MCF 10A (cell line): ENCODE measurements at places on chromosomes 6 and 20. TPM values are rescaled to one million over a fixed set of nuclear protein-coding genes. Genes with fewer than 3 reads are reported as not detected.

GRCh38 chr6:166004471-166004870 is 163.2 kb downstream of the TBXT start:
- no peaks in the 10 kb centered on the region for H3K27me3 ChIP-seq
- no peaks in the 10 kb centered on the region for H3K36me3 ChIP-seq
- H3K27ac ChIP-seq, result no peak overlapping the region
- DNase-seq, result no peak
- no peak overlapping the region for H3K4me3 ChIP-seq
- H3K4me1 ChIP-seq, result peaks cover 5% of the 10 kb centered on the region

The DDO gene
- not detected in 2 replicates for total RNA-seq

GRCh38 chr6:159877256-159877808 is 13.5 kb upstream of the MAS1 start:
- DNase-seq, result no peak
- no peaks in the 10 kb centered on the region for H3K27me3 ChIP-seq
- H3K4me3 ChIP-seq, result no peak overlapping the region
- no peaks in the 10 kb centered on the region for H3K4me1 ChIP-seq

The CTCFL gene
- not detected in 2 replicates for total RNA-seq

The ZSCAN16 gene
- total RNA-seq, result 2.6 and 4.4 TPM in 2 replicates

- no peak overlapping the region for H3K27ac ChIP-seq
- H3K36me3 ChIP-seq, result no peaks in the 10 kb centered on the region
- H3K4me3 ChIP-seq, result no peak overlapping the region
- peaks cover 16% of the 10 kb centered on the region for H3K4me1 ChIP-seq
- no peaks in the 10 kb centered on the region for H3K27me3 ChIP-seq
- DNase-seq, result peak; percentile 82
Measured at GRCh38 chr6:108921547-108922361, 73.5 kb downstream of the ARMC2 start.

The LIN28B gene
- total RNA-seq, result not detected in 2 replicates

GRCh38 chr6:80460257-80460865 is 353.9 kb downstream of the BCKDHB start:
- no peak overlapping the region for H3K27ac ChIP-seq
- H3K27me3 ChIP-seq, result no peaks in the 10 kb centered on the region
- peaks cover 38% of the 10 kb centered on the region for H3K4me1 ChIP-seq

The OTOR gene
- not detected in 2 replicates for total RNA-seq

DNA sequence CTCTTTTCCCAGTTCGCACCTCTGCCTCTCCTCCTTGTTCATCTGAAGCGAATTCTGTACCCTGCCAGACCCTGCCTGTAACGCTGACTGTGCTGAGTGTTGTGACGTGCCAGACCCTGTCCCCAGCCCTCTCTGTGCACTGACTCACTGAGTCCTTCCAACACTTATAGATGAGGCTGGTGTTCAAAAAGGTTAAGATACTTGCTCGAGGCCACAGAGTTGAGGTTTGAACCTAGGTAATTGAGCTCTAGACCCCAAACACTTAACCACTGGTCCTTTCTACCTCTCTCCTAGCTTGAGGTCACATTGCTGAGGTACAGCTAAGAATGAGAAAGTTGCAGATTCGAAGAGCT is 45.7 kb upstream of the NEDD9 start:
- H3K27me3 ChIP-seq, result no peaks in the 10 kb centered on the region
- no peaks in the 10 kb centered on the region for H3K36me3 ChIP-seq
- H3K4me1 ChIP-seq, result peaks cover 6% of the 10 kb centered on the region
- no peak overlapping the region for H3K27ac ChIP-seq

GRCh38 chr6:135475292-135475886 is 22.2 kb downstream of the AHI1 start:
- no peaks in the 10 kb centered on the region for H3K27me3 ChIP-seq
- H3K36me3 ChIP-seq, result peaks cover 30% of the 10 kb centered on the region
- no peak for DNase-seq
- H3K4me3 ChIP-seq, result no peak overlapping the region
- H3K4me1 ChIP-seq, result no peaks in the 10 kb centered on the region
- H3K27ac ChIP-seq, result no peak overlapping the region

DNA sequence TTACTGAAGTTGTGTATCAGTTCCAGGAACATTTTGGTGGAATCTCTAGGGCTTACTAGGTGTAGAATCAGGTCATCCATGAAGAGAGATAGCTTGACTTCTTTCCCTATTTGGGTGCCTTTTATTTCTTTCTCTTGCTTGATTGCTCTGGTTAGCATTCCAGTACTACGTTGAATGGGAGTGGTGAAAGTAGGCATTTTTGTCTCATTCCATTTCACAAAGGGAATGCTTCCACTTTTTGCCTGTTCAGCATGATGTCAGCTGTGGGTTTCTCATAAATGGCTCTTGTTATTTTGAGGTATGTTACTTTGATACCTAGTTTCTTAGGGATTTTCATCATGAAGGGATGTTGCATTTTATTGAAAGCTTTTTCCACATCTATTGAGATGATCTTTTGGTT is 195.3 kb downstream of the MOXD1 start:
- no peaks in the 10 kb centered on the region for H3K27me3 ChIP-seq
- H3K27ac ChIP-seq, result no peak overlapping the region
- H3K36me3 ChIP-seq, result no peaks in the 10 kb centered on the region

The HAO1 gene
- total RNA-seq, result not detected in 2 replicates

The KCNK16 gene
- total RNA-seq, result not detected in 2 replicates

The PRICKLE4 gene
- total RNA-seq, result 0.93 and 1.5 TPM in 2 replicates

The CUTA gene
- 212 and 231 TPM in 2 replicates for total RNA-seq

The TNF gene
- not detected in 2 replicates for total RNA-seq

- no peaks in the 10 kb centered on the region for H3K27me3 ChIP-seq
- peaks cover 14% of the 10 kb centered on the region for H3K4me1 ChIP-seq
- peak overlapping the region; percentile 72 for H3K4me3 ChIP-seq
- H3K27ac ChIP-seq, result peak overlapping the region; percentile 85
Measured at GRCh38 chr6:28212510-28213212, 12.4 kb upstream of the ZSCAN9 start.

DNA sequence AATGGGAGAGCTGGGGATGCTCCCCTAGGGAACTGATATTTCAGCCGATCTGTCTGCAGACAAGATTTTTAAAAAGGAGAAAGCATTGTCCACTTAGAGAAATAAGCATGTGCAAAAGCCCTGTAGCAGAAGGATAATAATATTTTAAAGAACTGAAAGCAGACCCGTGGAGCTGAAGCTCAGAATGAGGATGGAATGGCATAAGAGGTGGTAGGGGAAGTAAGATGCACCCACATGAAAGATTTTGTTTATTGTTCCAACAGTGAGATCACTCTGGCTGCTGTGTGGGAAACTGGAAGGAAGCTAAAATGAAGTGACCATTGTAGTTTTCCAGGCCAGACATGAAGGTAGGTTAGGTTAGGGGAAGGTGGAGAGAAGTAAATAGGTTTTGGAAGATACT is 266.4 kb upstream of the PRDM1 start:
- H3K4me1 ChIP-seq, result peaks cover 9% of the 10 kb centered on the region
- H3K27ac ChIP-seq, result no peak overlapping the region
- no peak overlapping the region for H3K4me3 ChIP-seq
- no peaks in the 10 kb centered on the region for H3K36me3 ChIP-seq
- no peaks in the 10 kb centered on the region for H3K27me3 ChIP-seq
- DNase-seq, result no peak

GRCh38 chr6:129276986-129277385 is 394.0 kb downstream of the LAMA2 start:
- H3K4me1 ChIP-seq, result no peaks in the 10 kb centered on the region
- no peak for DNase-seq
- no peak overlapping the region for H3K27ac ChIP-seq
- no peak overlapping the region for H3K4me3 ChIP-seq
- peaks cover 35% of the 10 kb centered on the region for H3K27me3 ChIP-seq

DNA sequence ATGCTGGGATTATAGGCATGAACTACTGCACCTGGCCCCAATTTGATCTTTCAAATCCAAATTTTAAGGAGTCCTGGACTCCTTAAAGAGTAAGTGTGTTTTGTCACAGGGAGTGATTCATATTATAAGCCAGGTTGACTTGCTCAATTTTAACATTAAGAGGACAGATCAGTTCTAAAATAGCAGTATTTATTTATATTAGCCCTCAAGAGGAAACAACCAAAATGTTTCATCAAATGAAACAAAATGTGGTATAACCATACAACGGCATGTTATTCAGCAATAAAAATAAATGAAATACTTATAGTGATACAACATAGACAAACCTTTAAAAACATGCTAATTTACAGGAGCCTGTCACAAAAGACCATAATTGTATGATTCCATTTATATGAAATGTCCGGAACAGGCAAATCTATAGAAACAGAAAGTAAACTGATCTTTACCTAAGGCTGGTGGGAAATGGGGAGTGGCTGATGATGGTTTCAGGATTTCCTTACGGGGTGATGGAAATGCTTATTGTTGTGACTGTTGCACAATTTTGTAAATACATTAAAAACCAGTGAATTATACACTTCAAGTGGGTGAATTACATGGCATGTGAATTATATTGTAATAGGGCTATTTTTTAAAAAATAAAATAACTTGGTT is 637.4 kb downstream of the MMUT start:
- H3K27ac ChIP-seq, result peak overlapping the region; percentile 100
- no peaks in the 10 kb centered on the region for H3K36me3 ChIP-seq
- DNase-seq, result peak; percentile 63
- peak overlapping the region; percentile 69 for H3K4me3 ChIP-seq

DNA sequence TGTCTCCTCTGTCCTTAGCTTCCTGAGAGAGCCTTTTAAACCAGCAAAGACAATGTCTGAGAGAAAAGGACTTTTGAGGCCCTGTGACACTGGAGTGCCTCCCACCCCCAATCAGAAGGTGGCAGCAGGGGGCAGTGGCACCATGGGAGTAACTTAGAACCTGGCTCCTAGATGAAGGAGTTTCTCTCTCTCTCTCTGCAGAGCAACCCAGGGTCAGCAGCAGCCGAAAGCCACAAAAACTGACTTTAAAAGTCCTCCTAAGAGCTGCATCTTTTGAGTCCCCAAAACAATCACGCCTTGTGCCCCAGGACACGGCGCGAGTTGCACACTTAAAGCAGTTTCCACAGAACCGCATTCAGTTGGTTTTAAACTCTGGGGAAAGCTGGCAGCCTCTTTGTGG is 5.3 kb upstream of the TCP11 start:
- no peaks in the 10 kb centered on the region for H3K36me3 ChIP-seq
- DNase-seq, result peak; percentile 65
- H3K4me1 ChIP-seq, result peaks cover 17% of the 10 kb centered on the region

GRCh38 chr6:158233214-158233795 is 65.2 kb downstream of the GTF2H5 start:
- peak overlapping the region; percentile 63 for H3K27ac ChIP-seq
- peaks cover 25% of the 10 kb centered on the region for H3K4me1 ChIP-seq
- no peaks in the 10 kb centered on the region for H3K27me3 ChIP-seq
- peak overlapping the region; percentile 88 for H3K4me3 ChIP-seq
- DNase-seq, result no peak
- no peaks in the 10 kb centered on the region for H3K36me3 ChIP-seq

- peaks cover 89% of the 10 kb centered on the region for H3K27me3 ChIP-seq
- H3K4me3 ChIP-seq, result no peak overlapping the region
- no peaks in the 10 kb centered on the region for H3K36me3 ChIP-seq
- H3K27ac ChIP-seq, result no peak overlapping the region
Measured at GRCh38 chr20:48342822-48343513, 484.8 kb downstream of the PREX1 start.

The TP53TG5 gene
- total RNA-seq, result not detected in 2 replicates

DNA sequence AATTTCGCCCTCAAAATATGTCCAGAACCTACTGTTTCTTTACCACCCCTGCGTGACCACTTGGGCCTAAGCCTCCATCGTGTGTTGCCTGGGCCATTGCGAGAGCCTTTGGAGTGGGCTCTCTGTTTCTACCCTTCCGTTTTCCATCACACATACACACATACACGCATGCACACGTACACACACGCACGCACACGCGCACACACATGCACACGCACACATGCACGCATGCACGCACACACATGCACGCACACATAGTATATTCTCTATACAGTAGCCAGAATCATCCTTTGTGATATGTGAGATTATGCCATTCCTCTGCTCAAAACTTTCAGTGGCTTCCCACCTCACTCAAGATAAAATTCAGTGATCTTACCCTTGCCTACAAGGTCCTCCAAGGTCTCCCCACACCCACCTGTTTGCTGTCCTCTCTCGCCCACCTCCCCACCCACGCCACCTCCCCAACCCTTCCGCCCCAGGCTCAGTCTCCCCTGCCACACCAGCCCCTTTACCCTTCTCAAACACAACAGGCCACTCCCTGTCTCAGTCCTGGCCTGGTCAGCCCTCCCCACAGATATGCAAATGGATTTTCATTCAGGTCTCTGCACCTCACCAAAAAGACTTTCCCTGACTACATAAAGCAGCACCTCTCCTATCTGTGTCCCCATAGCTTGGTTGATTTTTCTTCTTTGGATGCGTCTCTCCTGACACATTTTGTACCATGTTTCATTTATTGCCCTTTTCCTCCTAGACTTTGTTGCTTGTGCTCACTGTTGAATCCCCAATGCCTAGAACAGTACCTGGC is 559.6 kb downstream of the CD83 start:
- peak overlapping the region; percentile 86 for H3K27ac ChIP-seq
- H3K36me3 ChIP-seq, result no peaks in the 10 kb centered on the region
- no peaks in the 10 kb centered on the region for H3K27me3 ChIP-seq
- peaks cover 18% of the 10 kb centered on the region for H3K4me1 ChIP-seq

DNA sequence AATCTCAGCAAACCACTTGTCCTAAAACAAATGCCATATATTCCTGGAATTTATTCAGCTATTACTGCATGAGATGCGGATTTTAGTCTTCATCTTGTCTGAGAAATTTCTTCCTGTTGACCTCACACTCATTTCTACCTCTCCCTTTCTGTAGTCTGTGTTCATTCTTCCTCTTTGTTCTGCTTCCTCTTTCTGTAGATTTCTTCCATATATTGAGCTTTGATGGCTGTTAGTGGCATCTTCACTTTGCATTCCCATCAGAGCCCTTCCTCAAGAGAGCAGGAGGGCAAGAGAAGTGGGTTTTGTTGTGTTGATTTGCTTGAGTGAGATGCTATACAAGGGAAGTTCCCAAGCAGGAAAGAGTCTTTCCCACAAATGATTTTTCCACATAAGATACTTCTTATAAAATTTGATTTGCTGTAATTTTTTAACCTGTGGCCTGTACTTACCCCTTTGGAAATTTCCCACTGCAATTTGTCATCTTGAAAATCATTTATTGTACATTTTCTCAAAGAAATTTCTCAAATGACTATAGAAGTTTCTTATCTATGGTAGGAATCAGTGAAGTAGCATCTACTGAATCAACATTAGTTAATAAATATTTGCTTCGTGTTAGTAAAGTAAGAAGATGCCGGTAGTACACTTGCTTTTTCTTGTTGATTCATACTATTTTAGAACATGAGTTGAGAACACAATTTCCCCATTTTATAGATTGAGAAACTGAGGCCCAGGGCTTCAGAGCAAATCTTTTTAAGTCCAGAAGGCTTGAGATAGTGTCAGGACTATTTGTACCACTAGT is 43.8 kb downstream of the MAP3K4 start:
- no peak overlapping the region for H3K27ac ChIP-seq
- H3K4me3 ChIP-seq, result no peak overlapping the region
- H3K27me3 ChIP-seq, result no peaks in the 10 kb centered on the region
- H3K36me3 ChIP-seq, result peaks cover 12% of the 10 kb centered on the region
- H3K4me1 ChIP-seq, result peaks cover 36% of the 10 kb centered on the region

- peak; percentile 70 for DNase-seq
- H3K27me3 ChIP-seq, result no peaks in the 10 kb centered on the region
- no peaks in the 10 kb centered on the region for H3K36me3 ChIP-seq
Measured at GRCh38 chr20:5919626-5920544, 30.4 kb downstream of the TRMT6 start.
